Activated CD8-positive, alpha-beta memory T cell treated with anti-CD3 and anti-CD28 coated beads, Interleukin-2, amount 10 ng/mL, durations not matched to agents 7 days and 5 days (primary cell): ENCODE measurements at places on chromosomes 1 and 21. TPM values are rescaled to one million over a fixed set of nuclear protein-coding genes. Genes with fewer than 3 reads are reported as not detected.

The ANGPTL3 gene
- not detected for total RNA-seq

The EPHB2 gene
- 0.09 TPM for total RNA-seq

The MNDA gene
- total RNA-seq = not detected

The EPHA2 gene
- total RNA-seq = not detected

The DUSP10 gene
- 14.3 TPM for total RNA-seq

The CFHR5 gene
- total RNA-seq = not detected

The S100A16 gene
- not detected for total RNA-seq

The MROH7 gene
- total RNA-seq = not detected

The INSRR gene
- total RNA-seq = 0.19 TPM

The ADORA3 gene
- not detected for total RNA-seq

The RNF115 gene
- 18.0 TPM for total RNA-seq

The PRDM16 gene
- not detected for total RNA-seq

The LCE1C gene
- total RNA-seq = not detected

The FOXJ3 gene
- 39.3 TPM for total RNA-seq

The HRNR gene
- total RNA-seq = not detected

The HSPB7 gene
- not detected for total RNA-seq

The LAMC2 gene
- total RNA-seq = not detected

The COL8A2 gene
- total RNA-seq = not detected

The NECTIN4 gene
- total RNA-seq = 0.12 TPM

The MTARC2 gene
- not detected for total RNA-seq

The CD247 gene
- total RNA-seq = 190 TPM

The KLHDC7A gene
- not detected for total RNA-seq

The S100A7 gene
- total RNA-seq = not detected

The PTAFR gene
- 0.20 TPM for total RNA-seq

The MARK1 gene
- total RNA-seq = not detected

The CTSE gene
- total RNA-seq = not detected

The OR2AJ1 gene
- total RNA-seq = not detected

The LEMD1 gene
- 0.54 TPM for total RNA-seq

The SPRTN gene
- total RNA-seq = 19.3 TPM

The ARTN gene
- total RNA-seq = not detected

The C1orf87 gene
- total RNA-seq = not detected

The NDUFV3 gene
- 27.1 TPM for total RNA-seq

The IL22RA1 gene
- total RNA-seq = 0.15 TPM

The CEP350 gene
- total RNA-seq = 61.7 TPM

The IL24 gene
- total RNA-seq = not detected

The FCMR gene
- total RNA-seq = 37.2 TPM

The GJB3 gene
- not detected for total RNA-seq

The DAP3 gene
- 140 TPM for total RNA-seq

The ATP1A2 gene
- total RNA-seq = not detected

The HLX gene
- 0.77 TPM for total RNA-seq

The PLPPR5 gene
- not detected for total RNA-seq

The THEM5 gene
- total RNA-seq = not detected

The ITLN2 gene
- total RNA-seq = not detected

The ZNF670 gene
- total RNA-seq = 1.0 TPM
